ENCODE measurements at places on chromosomes 7 and 10.

GRCh38 chr10:7410862-7411670, at the start of gene SFMBT2:
Gene SFMBT2 (minus strand): TSS chr10:7411034. CDS start chr10:7381898, 29,136 bp downstream.
- peak; percentile 92 for DNase-seq

DNA sequence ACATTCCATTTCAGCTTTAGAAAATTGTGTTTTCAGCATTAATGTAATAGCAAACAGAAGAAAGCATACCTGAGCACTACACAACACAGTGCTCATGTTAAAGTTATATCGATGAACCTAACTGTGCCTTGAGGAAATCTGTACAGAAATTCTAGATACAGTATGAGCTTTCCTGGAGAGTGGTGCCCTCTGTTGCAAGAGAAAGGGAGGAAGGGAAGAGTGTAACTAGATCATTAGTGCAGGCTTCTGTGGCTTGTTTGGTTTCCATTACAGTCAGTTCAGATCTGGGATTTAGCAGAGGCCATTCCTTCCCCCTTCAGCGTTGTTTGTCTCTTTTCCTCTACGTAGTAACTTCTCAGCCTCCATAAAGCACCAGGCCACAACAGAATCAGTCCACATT, 139.7 kb downstream of the HTR7 start:
- no peak for DNase-seq

GRCh38 chr10:28842321-28842720, 165.0 kb downstream of the BAMBI start:
- no peak for DNase-seq

- no peak for DNase-seq
Observed at GRCh38 chr7:139893999-139894398, 64.9 kb downstream of the TBXAS1 start.

GRCh38 chr7:142866361-142867096, 11.7 kb downstream of the EPHB6 start:
- DNase-seq: peak; percentile 88

DNA sequence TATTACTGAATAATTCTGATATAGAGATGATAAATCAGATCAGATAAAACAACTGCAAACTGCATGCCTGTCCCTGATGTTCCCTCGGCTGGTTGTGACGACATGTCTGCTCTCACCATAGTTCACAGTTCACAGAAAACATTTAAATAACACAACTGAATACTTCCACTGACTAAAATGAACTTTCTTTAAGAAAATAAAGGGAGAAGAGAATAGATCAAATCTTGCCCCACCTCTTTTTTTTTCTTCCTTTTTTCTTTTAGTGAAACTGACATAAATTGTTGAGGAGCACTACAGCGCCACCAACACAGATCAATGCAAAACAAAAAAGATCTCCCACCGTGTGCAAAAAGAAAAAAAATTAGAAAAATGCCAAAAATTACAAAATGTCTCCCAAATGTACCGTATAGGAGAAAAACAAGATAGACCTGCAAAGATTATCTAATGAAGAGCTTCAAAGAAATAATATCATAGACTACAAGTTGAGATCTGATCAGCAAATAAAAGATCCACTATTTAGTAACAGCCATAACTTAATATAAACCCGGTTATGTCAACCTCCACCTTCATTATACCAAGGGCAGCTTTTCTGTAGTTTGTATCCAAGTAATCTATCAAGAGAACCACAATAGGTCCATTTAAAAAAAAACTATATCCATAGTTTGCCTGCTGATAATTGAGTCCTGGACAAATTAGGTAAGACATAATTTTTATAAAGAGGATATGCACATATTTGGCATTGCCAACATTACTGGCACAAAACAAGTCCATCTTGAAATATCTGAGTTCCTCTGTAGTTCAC, 30.7 kb upstream of the EPC1 start:
- peak; percentile 37 for DNase-seq

All from SK-N-SH (cell line).